ENCODE measurements at places on chromosomes 2 and 18.

DNA sequence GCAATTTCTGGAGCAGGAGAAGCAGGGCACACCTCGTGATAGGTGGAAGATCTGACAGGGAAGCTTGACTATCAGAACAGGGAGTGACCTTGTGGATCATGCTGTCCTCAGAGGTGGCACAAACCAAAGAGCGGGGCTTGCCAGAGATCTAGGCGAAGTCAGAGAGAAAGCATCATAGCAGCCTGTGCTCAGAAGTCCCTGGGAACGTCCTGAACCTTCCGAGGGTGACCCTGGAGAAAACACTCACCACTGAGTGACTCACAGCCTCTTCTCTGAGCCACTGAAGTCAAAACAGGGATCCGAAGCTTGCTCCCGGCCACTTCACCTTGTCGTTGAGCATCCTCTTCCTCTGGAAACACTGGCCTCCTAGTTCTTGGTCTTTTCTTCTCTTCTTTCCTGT is 56.7 kb downstream of the IL1R2 start:
- DNase-seq, result no peak

DNA sequence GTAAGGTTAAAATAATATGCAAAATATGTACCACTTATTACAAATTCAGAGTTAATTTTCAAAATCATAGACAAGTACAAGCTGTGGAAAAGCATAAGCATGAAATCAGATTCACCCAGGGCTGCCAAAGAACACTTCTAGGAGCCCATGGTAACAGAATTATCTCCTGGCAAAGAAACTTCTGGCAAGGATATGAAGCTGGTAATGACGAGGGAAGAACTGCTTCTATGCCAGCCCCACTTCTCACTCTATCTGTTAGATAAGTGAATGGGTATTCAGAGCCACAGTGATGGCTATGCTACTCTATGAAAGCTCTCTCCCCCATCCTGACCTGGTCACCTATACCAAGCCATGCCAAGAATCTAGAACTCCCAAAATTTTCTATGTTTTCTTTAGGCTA is 36.9 kb upstream of the PDE1A start:
- no peak for DNase-seq

GRCh38 chr2:170743530-170744239 is 26.5 kb upstream of the ERICH2 start:
- DNase-seq, result no peak

GRCh38 chr2:101089419-101089818 is 61.8 kb downstream of the TBC1D8 start:
- no peak for DNase-seq

DNA sequence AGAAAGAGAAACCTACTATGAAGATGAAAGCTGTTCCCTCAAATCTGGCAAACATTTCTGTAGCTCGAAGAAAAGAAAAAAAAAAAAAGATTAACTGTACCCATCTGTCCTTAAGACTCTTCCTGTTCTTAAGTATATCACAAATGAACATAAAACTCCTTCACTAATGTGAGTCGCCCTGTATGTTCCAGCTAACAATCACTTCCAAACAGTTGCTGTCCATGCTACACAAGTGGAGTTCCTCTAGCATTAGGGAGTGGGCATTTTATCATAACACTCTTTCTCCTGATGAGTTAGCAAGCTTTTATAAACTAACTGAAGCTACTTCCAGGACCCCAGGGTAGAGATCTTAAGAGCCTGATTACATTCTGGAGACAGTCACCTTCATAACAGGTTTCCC is 5.8 kb downstream of the CUL3 start:
- no peak for DNase-seq

DNA sequence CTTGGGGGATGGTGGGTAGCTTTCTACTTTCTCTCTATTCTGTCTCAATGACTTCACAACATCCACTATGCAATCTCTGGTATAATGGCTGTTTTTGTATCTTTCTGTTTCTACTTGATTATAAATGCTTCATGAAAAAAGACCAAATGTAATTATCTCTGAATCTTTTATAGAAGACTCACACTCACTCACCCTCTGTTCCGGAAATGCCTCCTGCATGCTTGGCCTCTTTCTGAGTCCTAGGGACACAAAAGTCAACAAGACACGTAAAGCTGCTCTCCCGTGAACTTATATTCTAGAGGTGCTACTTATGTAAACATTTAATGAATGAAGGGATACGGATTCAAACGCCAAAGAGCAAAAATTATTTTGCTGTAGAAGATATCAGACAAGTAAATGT is 502.2 kb upstream of the SOX11 start:
- DNase-seq, result no peak

- DNase-seq, result no peak
Observed at GRCh38 chr2:237998530-237998929, 31.7 kb downstream of the UBE2F start.

GRCh38 chr2:199459286-199460100 is 1.8 kb upstream of the SATB2 start:
- DNase-seq, result no peak

DNA sequence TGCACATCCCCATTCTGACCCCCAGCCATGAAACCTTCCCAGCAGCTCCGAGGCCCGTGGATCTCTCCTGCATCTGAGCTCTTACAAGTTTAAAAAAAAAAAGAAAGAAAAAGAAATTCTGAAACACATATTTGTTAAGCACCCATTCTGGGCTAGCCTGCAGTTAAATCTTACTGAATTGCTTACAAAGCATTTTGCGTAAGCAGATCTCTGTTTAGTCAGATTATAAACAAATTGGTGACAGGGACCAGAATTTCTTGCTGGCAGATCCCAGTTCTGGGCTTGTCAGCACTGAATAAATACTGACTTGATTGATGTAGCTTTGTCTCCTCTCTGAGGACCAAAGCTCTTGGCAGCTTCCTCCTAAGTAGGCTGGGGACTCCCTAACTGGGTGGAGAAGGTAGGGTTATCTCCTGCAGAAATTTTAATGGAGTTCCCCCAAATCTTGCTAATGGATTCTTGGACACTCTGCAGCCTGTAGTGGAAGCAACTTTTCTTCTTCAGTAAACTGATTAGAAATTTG is 160.9 kb downstream of the MIB1 start:
- DNase-seq, result no peak
